Stomach (tissue), 19 donors: ENCODE measurements at places on chromosomes 4 and X. TPM values are rescaled to one million over a fixed set of nuclear protein-coding genes. Genes with fewer than 3 reads are reported as not detected.

Gene H2BW2
- not detected for total RNA-seq

GRCh38 chrX:100674705-100675104 lies 30.7 kb downstream of the SRPX2 start:
- no peaks in the 10 kb centered on the region for H3K36me3 ChIP-seq
- H3K27me3 ChIP-seq: no peaks in the 10 kb centered on the region
- no peak for DNase-seq
- no peak overlapping the region for H3K27ac ChIP-seq

GRCh38 chrX:13662355-13662791 lies 9.4 kb downstream of the TCEANC start:
- no peaks in the 10 kb centered on the region for H3K4me1 ChIP-seq
- no peaks in the 10 kb centered on the region for H3K27me3 ChIP-seq
- H3K27ac ChIP-seq: no peak overlapping the region
- no peak for DNase-seq
- peak overlapping the region; percentile 15 for H3K4me3 ChIP-seq

- no peak overlapping the region for H3K4me3 ChIP-seq
- no peaks in the 10 kb centered on the region for H3K27me3 ChIP-seq
- peaks cover 41% of the 10 kb centered on the region for H3K4me1 ChIP-seq
- H3K27ac ChIP-seq: peak overlapping the region; percentile 95
- H3K36me3 ChIP-seq: no peaks in the 10 kb centered on the region
Observed at GRCh38 chr4:1193206-1194009, 21.0 kb upstream of the SPON2 start.

Gene GNRHR
- not detected for total RNA-seq

Gene MAGEC3
- not detected for total RNA-seq

- H3K4me1 ChIP-seq: no peaks in the 10 kb centered on the region
- no peaks in the 10 kb centered on the region for H3K27me3 ChIP-seq
- no peak overlapping the region for H3K4me3 ChIP-seq
- DNase-seq: no peak
- H3K27ac ChIP-seq: no peak overlapping the region
Observed at GRCh38 chr4:184680698-184681097, 31.2 kb downstream of the PRIMPOL start.

Gene ITM2A
- total RNA-seq: not detected

DNA sequence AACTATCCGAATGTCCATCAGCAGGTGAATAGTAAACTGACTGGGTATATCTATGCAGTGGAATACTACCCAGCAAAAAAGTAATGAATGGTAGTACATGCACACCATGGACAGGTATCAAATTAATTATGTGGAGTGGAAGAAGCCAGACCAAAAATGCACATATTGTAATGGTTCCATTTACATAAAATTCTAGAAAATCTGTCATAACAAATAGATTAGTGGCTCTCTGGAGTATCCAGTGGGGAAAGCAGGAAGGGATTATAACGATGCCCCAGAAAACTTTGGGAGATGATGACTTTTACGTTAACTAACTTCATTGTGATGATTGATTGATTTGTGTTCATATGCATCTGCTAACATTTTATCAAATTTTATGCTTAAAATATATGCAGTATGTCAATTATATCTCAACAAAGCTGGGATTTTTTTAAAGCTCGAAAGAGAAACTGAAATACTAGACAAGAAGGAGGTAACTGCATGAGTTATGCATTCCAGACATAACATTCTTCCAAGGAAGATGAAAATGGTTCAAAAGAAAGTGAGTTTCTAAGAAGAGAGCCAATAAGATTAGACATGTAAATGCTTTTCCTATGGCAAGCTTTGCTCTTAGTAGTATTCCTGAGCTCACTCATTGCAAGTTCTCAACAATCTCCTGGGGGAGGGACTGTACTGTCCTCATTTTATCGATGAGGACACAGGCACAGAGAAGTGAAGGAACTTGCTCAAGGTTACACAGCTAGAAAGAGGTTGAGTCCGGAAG lies 58.6 kb upstream of the MSX1 start:
- no peaks in the 10 kb centered on the region for H3K27me3 ChIP-seq
- no peaks in the 10 kb centered on the region for H3K4me1 ChIP-seq
- DNase-seq: no peak
- no peaks in the 10 kb centered on the region for H3K36me3 ChIP-seq
- no peak overlapping the region for H3K27ac ChIP-seq

DNA sequence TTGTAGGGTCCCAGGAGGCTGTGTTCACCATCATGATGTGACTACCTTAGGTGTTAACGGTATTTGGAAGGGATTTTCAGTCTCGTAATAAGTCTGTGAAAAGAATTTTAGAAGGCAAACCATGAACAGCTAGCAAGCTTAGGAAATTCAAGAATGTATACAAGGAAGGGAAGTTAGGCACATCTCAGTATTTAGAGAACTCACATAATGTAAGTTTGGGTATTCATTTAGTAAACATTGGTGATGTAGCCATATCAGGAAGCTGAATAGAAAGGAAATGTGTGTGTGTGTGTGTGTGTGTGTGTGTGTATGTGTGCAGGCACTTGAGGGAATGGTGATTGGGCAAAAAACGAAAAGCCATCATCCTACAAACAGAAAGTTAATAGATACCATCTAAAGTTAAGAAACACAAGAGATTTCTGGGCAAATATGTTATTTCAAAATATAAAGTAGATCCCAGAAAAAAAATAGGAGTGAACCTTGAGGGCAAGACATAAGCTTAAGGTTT lies 34.7 kb upstream of the PRKX start:
- no peak overlapping the region for H3K27ac ChIP-seq

Gene CXorf38
- 0.89 TPM for total RNA-seq

Gene EREG
- not detected for total RNA-seq

- no peak overlapping the region for H3K27ac ChIP-seq
- H3K4me3 ChIP-seq: no peak overlapping the region
- no peaks in the 10 kb centered on the region for H3K27me3 ChIP-seq
Observed at GRCh38 chr4:98794565-98795205, 134.2 kb downstream of the EIF4E start.

GRCh38 chr4:84683064-84683850 lies 100.3 kb downstream of the CDS1 start:
- no peak for DNase-seq
- H3K27ac ChIP-seq: no peak overlapping the region
- no peaks in the 10 kb centered on the region for H3K27me3 ChIP-seq
- no peaks in the 10 kb centered on the region for H3K4me1 ChIP-seq
- no peak overlapping the region for H3K4me3 ChIP-seq
- peaks cover 25% of the 10 kb centered on the region for H3K36me3 ChIP-seq

GRCh38 chr4:185713272-185713671 lies 98.7 kb downstream of the SORBS2 start:
- H3K27ac ChIP-seq: peak overlapping the region; percentile 46
- no peak overlapping the region for H3K4me3 ChIP-seq
- H3K36me3 ChIP-seq: no peaks in the 10 kb centered on the region

GRCh38 chrX:147891896-147892295 lies 19.8 kb upstream of the FMR1 start:
- no peaks in the 10 kb centered on the region for H3K4me1 ChIP-seq
- H3K27ac ChIP-seq: no peak overlapping the region
- no peak overlapping the region for H3K4me3 ChIP-seq
- no peaks in the 10 kb centered on the region for H3K36me3 ChIP-seq
- H3K27me3 ChIP-seq: no peaks in the 10 kb centered on the region
